ENCODE measurements at places on chromosomes 3 and 15.

- no peak for DNase-seq
Measured at GRCh38 chr3:23099677-23100076, 103.5 kb upstream of the UBE2E2 start.

- no peak for DNase-seq
Measured at GRCh38 chr3:124089214-124089613, 97.3 kb upstream of the ROPN1 start.

GRCh38 chr3:13045241-13045903, 27.9 kb downstream of the IQSEC1 start:
- DNase-seq = no peak

- no peak for DNase-seq
Measured at GRCh38 chr3:140635276-140635675, 42.6 kb upstream of the TRIM42 start.

- no peak for DNase-seq
Measured at GRCh38 chr15:66722757-66723540, 20.9 kb downstream of the SMAD6 start.

DNA sequence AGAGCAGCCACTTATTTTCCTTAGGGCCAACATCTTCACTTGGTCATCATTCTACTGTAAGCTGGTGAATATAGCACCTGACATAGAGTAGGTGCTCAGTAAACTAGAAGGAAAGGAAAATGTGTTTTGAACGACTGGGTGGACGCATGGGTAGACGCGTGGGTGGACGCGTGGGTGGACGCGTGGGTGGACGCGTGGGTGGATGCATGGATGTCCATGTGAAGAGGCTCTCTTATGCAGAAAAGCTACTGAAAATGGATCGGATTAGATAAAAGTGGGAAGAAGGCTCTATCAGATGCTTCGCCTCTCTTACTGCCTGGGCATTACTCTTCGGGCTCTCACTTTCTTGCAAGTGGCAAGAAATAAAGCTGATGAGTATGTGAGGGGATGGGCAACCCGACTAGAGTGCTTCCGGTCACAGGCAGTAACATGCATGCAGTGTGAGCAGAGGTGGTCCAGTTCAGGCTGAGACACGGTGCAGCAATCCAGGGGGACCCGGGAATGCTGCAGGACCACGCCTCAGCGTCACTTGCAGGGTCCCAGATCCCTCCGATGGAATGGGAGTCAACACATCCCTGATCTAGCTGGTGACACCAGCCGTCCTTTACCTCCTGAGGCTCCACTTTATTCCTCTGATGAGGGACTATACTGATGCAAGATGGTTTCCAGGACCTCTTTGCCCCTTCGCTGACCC, 138.0 kb upstream of the MEF2A start:
- no peak for DNase-seq

- DNase-seq = no peak
Measured at GRCh38 chr15:79969146-79969545, 1.9 kb downstream of the BCL2A1 start.

DNA sequence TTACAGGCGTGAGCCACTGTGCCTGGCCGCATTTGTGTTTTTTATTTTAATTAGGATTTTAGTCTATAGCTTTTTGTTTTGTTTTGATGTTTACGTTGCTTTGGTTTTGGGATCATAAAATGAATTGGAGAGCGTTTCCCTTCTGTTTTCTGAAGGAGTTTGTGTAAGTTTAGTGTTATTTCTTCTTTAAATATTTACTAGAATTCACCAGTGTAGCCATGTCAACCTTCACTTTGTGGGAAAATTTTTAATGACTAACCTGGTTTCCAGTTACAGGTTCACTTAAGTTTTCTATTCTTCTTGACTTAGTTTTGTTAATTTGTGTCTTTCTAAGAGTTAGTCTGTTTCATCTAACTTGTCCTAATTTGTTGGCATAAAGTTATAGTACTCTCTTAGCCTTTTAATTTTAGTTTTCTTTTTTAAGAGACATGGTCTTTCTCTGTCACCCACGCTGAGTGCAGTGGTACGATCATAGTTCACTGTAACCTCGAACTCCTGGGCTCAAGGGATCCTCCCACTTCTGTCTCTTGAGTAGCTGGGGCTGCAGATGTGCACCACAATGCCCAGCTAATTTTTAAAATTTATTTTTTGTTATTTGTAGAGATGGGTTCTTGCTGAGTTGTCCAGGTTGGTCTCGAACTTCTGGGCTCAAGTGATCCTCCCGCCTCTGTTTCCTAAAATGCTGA, 61.0 kb downstream of the CHD2 start:
- no peak for DNase-seq

DNA sequence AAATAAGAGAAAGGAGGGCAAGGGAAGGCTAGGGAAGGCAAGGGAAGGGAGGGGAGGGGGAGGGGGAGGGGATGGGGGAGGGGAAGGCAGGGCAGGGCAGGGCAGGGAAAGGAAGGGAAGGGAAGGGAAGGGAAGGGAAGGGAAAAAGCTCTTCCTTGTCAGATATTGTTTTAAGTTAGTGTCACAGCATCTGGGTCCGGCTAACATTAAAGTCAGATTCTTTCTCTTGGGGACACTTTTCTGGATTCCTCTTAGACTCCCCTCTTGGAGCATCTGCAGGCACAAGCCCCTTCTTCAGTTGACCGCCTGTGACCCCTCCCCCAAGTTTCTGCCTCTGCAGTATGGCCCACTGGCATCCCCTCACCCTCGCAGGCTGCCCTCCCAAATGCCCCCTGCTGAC, 26.0 kb downstream of the BFSP2 start:
- no peak for DNase-seq

DNA sequence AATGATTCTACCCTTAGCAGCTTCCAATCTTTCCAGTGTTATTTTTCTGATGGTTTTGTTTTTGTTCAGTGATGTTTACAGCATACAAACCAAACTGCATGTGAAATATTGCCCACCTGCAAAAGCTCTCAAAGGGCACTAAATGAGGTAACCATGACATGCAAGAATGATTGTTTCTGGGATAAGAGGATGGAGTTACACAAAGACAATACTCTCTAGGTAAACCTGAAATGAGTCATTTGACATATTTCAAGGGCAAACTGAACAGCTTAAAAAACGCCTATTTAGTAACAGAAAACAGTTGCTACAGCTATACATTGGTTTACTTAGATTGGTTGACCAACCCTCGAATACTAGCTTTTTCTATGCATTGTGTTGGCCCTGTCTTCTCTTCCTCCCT, 481.7 kb downstream of the ZPLD1 start:
- DNase-seq = no peak

DNA sequence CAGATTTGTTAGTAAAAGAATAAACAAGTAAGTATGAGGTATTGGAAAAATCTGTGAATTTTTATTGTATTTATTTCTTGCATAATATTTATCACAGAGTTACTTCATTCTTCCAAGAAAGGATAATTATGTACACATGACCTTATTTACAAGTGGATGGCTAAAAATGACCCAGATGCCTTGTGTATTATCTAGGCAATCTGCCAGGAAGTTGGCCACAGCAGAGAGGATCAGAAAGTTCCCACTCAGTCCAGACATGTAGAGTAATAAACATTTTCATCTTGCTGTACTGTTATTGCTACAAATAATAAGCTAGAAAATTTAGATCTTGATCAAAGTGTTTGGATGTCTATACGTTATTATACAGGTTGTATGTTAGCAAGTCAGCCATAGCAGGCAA, 317.1 kb downstream of the EPHA6 start:
- DNase-seq = peak; percentile 23

- no peak for DNase-seq
Measured at GRCh38 chr15:99481113-99481950, 84.5 kb upstream of the MEF2A start.

- no peak for DNase-seq
Measured at GRCh38 chr3:186849374-186849975, 7.0 kb downstream of the ADIPOQ start.

- no peak for DNase-seq
Measured at GRCh38 chr3:44076221-44076829, 165.4 kb upstream of the TOPAZ1 start.

DNA sequence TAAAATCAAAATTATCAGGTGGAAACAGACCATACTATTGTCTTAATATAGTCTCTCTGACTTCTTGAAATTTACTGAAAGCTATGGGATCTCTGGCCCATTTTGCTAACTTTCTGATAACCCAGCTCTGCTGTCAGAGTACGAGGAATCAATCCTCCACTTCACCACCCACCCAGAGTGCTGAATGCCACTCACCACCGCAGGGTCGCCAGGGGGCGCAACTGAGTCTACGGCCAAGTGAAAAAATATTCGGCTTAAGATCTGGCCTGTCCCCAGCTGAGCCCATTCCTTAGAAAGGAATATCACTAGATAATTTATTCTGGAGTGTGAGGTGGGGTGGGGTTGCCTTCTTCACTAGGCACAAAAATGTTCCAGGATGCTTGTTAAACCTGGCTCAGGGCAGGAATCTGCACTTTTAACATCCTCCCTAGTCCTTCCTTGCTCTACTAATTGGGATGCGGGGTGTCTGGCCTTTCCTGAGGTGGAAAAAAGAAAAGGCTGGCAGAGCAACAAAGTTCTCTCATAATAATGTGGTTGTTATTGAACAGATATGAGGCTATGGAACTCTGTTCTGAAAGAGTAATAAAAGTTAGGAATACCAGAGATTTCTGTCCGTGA, 520.6 kb downstream of the MFSD1 start:
- DNase-seq = no peak

DNA sequence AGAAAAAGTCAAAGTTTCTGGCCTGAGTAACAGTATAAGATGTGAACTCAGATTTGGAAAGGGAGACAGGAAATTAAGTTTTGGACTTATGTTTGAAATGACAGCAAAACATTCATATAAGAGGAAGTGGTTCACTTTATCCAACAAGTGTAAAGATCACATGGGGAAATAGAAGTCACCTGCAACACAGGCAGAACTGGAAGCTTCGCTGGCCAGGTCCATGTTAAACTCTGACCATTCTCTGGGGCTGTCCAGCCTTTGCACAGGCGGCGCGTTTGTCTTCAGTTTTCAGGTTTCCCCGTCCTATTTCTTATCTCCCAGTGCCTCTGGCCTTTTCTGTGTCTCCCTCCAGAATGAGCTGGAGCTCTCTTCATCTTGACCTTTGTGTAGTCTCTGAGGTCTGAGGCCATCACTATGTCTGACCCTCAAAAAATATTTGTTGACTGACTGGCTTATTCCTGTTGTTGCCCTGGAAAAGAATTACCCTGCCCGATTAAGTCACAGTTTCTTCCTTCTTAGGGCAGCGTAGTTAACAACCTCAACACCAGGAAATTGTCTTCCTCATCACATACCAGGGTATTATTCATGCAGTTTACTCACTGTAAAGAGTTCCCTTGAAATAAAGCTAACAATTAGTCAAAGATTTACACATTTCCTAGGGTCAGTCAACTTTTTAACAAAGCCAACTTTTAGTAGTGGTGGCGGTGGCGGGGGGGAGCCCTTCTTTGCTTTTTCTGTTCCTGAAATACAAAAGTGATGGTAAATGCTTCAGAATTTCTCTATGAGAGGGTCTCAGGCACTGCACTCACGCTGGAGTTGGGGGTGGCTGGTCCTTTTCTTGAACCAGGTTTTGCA, 959 bp upstream of the RASA2 start:
- no peak for DNase-seq

DNA sequence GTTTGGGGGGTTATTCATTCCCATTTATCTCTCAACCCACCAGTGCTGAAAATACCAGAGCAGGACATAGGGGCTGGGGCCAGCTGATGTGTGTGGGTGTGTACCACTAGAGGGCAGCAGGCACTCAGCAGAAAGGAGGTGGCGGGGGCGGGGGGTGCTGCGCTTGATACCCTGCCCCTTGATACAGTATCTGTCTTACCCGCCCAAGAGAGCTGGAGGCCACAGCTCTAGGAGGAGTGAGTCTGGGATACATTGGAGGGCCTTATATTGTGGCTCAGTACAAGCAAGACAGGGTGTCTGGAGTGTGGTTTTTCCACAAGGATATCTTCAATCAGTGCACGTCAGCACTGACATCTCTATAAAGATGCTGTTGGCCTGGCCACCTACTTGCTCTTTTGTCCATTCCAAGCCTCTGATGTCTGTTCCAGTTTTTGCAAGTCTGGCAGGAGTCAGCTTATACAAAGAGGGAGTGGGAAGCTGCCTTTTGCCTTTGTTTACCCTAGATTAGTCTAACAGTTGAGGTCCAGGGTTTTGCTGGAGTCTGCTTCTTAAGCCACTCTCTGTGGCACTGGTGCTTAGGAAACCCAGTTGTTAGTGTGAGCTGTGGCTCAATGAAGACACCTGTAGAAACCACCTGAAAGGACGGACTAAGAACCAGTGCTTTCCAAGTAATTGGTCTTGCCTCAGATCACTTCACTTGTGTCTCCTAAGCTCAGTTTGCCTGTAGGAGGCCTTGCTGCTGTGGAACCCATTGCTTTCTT, 1.5 kb upstream of the RBM15B start:
- DNase-seq = no peak

GRCh38 chr3:123284399-123285010, 82.8 kb downstream of the SEC22A start:
- no peak for DNase-seq

GRCh38 chr3:144028798-144029411, 57.3 kb downstream of the DIPK2A start:
- no peak for DNase-seq
